ENCODE measurements at places on chromosomes 3 and 15.

DNA sequence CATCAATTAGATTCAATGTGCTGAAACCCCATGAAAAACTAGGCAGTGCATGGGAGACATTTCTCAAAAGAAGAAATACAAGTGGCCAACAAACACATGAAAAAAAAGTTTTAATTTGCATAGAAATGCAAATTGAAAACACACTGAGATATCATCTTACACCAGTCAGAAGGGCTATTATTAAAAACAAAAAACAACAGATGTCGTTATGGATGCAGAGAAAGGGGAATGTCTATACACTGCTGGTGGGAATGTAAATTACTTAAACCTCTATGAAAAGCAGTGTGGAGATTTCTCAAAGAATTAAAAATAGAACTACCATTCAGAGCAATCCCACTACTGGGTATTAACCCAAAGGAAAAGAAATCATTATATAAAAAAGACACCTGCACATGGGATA, 98.7 kb downstream of the CCNL1 start:
- DNase-seq, result no peak

- DNase-seq, result no peak
Measured at GRCh38 chr3:69855436-69856162, 116.3 kb downstream of the MITF start.

GRCh38 chr15:80733460-80733859, 38.4 kb downstream of the ABHD17C start:
- DNase-seq, result no peak

DNA sequence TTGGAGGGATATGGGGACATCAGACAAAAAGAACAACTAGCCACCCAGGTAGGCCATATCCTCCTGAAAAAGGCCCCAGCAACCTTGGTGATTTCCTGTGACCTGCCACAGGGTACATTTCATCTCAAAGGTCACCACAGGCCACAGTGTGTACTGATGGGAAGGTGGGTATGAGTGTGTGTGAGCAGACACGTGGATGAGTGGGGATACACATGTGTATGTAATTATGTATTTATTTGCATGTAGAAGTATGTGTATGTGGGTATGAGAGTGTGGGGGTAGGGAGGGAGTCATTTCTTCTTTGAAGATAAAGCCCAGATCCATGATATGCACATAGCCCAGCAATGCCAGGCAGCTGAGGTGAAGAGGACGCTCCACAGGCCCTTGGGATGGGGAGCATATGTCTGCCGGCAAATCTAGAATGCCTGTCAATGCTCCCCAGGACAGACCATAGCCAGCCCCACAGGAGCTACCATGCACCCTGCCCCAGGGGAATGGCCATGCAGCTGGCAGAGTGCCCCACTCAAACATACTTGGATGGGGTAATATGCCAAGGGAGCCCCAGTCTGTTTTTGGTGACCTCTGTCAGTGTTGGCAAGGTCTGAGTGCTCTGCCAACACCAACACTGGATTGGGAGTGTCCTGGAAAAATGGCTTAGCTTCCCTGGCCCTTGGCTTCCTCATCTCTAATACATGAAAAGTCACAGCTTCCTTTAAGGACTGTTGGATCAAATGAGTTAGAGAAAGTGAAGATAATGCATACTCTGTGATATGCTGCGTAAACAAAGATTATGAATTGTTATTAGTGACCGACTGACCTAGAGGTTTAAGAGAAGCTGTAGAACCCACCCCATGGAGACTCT, 42.4 kb downstream of the RAB6B start:
- no peak for DNase-seq

DNA sequence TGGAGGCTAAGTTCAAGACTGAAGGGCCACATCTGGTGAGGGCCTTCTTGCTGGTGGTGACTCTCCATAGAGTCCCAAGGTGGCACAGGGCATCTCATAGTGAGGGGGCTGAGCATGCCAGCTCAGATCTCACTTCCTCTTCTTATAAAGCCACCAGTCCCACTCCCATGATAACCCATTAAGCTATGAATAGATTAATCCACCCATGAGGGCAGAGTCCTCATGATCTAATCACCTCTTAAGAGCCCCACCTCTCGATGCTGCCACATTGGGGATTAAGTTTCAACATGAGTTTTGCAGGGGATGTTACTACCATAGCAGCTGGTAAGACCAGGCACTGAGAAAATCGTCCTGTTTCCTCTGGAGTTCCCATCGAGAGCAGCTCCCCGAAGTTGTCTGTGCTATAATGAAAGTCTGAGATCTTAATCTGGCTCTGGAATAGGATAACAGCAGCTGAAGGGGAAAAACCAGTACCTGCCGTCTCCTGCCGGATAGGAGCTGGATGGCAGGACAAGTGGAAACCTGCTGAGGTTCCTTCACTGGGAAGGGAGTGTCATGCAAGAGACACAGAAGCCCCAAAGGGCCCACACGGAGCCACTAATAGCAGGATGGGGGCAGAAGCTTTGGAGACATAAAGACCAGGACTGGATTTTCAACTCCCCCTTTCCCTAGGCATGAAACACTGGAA, 79.5 kb upstream of the EPHB3 start:
- DNase-seq, result no peak

- DNase-seq, result no peak
Measured at GRCh38 chr3:24943961-24944360, 449.3 kb upstream of the THRB start.

DNA sequence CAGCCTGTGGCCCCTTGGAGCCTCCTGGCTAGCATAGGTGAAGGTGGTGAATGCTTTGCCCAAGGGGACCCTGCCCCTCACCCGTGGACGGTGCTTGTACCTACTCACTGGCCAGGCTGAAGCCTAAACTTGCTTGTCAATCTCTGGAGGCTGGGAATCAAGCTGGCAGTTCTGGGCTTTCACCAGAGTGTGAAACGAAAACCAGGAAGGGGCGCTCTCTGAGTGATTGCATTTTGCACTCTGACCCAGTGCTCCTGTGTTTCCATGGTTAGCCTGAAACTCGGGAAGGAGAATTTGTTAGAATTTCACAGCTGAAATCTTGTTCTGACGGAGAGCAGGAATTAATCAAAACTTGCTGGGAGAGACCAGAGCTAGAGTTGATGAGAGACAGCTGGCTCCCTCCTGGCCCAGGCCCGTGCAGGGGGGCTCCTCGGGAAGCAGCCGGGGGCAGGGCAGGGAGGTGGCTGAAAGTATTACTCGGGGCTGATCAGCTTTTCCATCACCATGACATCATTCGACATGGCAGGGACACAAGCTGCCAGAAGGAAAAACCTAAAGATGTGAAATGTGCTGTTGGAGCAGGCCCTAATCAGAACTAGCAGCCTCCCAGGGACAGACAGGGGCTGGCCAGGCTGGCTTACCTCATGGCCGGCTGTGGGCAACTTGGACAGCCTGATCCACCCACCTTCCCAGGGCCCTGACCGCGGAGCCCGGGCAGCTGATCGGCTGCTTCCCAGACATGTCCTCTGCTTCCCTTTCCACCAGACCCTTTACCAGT, 323.6 kb upstream of the CTDSPL start:
- no peak for DNase-seq
